ENCODE measurements at places on chromosomes 4 and X. TPM values are rescaled to one million over a fixed set of nuclear protein-coding genes. Genes with fewer than 3 reads are reported as not detected.

The RNF128 gene
- 0.99 TPM for total RNA-seq

DNA sequence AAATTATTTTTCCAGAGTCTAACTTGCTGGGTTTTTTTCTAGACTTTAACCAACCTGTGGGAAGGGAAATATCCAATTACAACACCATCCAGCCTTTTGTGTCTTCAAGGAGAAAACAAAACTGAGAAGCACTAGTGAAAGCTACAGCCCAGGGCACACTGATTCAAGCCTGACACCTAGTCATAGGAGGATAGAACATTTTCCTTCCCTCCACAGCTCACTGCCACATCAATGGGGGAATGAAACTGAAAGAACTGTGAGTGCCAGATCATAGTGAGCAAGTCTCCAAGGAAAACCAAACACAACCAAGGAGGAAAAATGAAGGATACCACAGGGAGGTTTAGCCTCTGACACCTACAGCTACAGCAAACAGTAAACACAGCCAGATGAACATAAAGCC, 43.3 kb upstream of the MAGEA8 start:
- peaks cover 19% of the 10 kb centered on the region for H3K27me3 ChIP-seq
- no peak for DNase-seq
- H3K4me3 ChIP-seq = no peak overlapping the region
- H3K4me1 ChIP-seq = peaks cover 44% of the 10 kb centered on the region

- peaks cover 20% of the 10 kb centered on the region for H3K36me3 ChIP-seq
- H3K4me3 ChIP-seq = no peak overlapping the region
- no peak overlapping the region for H3K27ac ChIP-seq
- H3K27me3 ChIP-seq = no peaks in the 10 kb centered on the region
Observed at GRCh38 chrX:75603833-75604232, 81.0 kb upstream of the ZDHHC15 start.

DNA sequence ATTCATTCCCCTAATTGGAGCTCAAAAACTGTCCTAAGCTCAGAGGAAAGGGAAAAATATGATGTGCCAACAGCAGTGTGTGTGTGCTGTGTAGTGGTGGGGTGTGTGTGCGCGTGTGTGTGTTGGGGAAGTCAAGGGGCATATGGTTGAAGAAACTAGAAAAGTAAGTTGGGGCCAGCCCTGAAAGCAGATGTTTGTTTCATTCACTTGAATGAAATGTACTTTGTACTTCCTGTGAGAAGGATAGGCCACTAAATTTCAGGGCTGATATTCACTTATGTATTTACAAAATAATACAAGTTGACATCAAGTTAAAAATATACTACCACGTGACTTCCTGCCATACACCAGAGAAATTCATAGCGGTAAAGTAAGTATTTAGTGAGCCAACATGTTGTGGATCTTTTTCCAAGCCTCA, 151.3 kb upstream of the JADE1 start:
- no peaks in the 10 kb centered on the region for H3K27me3 ChIP-seq
- DNase-seq = no peak
- peaks cover 13% of the 10 kb centered on the region for H3K36me3 ChIP-seq

DNA sequence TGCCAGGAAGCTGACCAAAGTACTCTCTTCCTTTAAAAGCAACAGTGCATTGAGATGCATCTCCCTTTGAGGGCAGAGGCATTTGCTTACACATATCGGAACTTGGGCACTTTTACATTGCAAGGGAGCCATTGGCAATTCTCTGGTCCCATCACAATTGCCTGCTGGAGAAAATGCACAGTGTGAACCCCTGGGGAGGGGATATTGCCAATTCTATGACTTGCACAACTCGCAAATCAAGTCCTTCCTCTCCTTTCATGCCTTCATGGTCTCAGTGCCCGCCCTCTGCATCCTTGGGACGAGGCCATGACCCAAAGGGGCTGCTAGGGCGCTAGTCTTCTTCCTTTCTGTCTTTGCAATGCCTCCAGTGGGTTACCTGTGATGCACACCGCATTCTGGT, 14.9 kb upstream of the PDZD4 start:
- peak overlapping the region; percentile 97 for H3K27ac ChIP-seq
- peak overlapping the region; percentile 49 for H3K4me3 ChIP-seq
- H3K36me3 ChIP-seq = no peaks in the 10 kb centered on the region
- peaks cover 12% of the 10 kb centered on the region for H3K27me3 ChIP-seq
- peak; percentile 36 for DNase-seq

GRCh38 chrX:112941209-112941837, 100.7 kb upstream of the AMOT start:
- H3K27ac ChIP-seq = no peak overlapping the region
- H3K4me1 ChIP-seq = peaks cover 4% of the 10 kb centered on the region
- H3K4me3 ChIP-seq = no peak overlapping the region

DNA sequence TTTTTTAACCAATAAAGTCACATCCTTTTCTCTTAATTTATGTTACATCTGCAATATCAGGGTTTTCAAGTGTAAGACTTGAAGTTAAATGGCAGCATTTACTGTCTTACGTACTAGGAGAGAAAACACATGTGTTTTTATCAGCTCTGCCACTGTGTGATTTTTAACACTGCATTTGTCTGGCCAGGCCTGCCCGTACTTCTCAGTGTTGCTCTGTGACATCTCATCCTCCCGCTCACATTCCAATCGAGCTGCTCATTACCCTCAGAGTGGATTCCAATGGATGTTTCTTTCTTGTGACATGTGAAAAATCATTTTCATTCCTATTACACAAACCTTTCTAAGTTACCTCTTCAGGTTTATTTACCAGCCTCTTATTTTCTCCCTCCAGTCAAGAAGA, 420.3 kb downstream of the FAT4 start:
- no peak overlapping the region for H3K4me3 ChIP-seq
- H3K4me1 ChIP-seq = peaks cover 51% of the 10 kb centered on the region
- no peak for DNase-seq
- peaks cover 5% of the 10 kb centered on the region for H3K27me3 ChIP-seq
- peak overlapping the region; percentile 85 for H3K27ac ChIP-seq
